ENCODE measurements at places on chromosomes 7 and 10.

GRCh38 chr7:35992436-35992835 lies 160.6 kb upstream of the EEPD1 start:
- DNase-seq, result no peak

GRCh38 chr10:31381766-31382316 lies 62.8 kb downstream of the ZEB1 start:
- DNase-seq, result no peak

DNA sequence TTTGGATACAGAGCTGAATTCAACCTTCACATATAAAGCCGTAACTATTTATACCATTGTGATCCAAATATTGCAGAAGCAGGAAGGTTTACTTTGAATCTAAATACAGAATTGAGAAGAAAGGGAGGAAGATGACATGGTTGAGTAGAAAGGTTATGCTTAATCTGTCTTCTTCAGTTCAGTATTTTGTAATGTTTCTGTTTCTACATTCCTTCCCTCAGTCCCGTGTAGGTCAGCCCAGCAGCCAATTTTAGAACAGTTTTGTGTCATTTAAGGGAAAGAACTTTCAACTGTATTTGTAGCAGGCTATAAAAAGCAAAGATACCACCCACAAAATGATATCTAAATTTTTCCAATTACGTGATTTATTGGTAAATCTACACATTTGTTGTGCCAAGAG lies 97.4 kb downstream of the CPED1 start:
- DNase-seq, result no peak

DNA sequence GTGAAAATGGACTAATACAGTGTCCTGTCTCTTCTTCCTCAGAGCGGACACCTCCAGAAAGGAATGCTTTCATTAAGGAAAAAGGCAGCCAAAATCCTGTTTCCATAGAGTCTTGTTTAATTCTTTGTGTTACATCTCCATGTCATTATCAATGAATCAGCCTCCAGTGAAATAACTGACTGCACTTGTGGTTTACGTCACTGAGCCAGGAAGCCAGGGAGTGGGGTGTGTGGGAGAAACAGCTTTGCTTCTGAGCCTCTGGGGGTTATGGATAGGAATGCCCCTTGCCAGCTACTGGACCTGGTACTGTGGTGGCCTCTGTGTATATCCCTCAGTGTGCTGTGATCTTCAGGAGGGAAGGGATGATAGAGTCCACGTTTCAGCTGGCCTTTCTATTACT lies 416.8 kb downstream of the GALNT17 start:
- DNase-seq, result no peak
